ENCODE measurements at places on chromosomes 2 and 18.

DNA sequence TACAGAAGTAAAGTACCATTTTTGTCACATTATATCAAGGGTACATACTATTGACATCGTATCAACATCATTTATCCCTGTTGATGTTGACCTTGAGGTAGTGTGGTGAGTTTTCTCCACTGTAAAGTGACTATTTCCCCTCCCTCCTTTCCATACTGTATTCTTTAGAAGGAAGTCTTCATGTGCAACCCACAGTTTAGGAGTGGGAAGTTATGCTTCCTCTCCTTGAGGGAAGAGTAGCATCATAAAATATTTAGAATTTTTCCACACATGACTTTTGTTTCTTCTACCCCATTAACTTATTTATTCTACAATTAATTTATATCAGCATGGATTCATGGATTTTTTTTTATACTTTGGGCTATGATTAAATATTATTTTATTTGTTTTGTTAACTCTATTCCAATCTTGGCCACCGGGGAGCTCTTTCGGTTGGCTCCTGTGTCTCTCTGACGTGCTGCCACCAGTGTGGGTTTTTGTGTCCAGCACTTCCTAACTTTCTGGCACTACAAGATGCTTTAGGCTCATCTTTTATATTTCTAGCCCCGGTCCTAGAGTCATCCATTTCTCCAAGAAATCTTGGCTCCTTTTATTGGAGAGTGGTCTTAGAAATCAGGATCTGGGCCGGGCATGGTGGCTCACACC, 19.0 kb downstream of the AQP12B start:
- DNase-seq: no peak

DNA sequence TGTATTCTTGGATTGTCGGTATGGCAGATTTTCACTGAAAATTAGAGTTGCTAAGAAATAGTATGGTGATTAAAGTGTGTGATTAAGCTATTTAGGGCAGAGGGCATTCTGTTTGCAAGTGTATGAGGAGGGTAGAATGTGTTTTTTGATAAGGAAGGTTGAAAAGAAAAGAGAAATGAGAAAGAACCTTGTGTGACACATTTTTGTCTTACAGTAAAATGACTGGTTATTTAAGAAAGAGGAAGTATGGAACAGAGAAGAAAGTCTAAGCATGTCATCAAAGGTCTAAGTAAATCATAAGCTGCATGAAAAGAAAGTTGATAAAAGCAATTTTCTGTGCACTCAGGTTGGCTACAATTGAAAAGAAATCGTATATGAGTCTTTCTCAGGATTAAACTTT, 5.2 kb upstream of the RSAD2 start:
- no peak for DNase-seq

GRCh38 chr2:240972201-240972600, 26.2 kb upstream of the SNED1 start:
- DNase-seq: no peak

DNA sequence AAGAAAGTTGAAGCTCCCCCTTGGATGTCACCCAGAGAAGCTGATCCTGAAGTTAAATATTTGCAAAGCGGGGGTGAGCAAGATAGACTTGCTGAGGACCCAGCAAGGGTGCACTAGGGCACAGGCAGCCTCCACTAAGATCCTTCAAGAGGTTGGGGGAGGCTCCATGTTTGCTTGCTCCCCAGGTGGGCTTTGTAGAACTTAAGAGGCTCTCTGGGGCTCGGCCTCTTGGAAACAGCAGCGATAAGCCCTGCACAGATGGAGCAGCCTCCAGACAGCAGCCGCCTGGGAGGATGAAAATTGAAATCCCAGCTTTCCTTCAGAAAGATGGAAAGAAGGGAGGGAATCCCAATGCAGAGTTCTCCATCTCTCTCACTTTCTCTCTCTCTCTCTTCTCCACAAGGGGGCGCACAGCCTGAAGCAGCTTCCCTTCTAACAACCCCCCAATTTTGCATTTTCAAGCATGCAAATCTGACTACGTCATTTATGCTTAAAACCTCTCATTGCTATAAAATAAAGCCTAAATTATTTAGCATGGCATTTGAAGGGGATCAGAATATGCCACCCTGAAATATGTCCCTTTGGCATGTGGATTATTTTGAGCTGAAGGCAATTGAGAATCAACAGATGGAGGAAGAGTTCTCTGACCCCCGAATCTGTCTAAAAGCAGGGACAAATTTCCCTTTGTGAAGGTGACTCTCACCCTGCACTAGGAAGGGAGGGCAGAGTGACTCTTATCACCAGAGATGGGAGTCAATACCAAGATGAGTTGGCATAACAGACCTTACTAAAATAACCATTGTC, 185.7 kb upstream of the KLHL29 start:
- DNase-seq: peak; percentile 19

GRCh38 chr2:174342686-174343342, 8.1 kb downstream of the SP9 start:
- peak; percentile 40 for DNase-seq

DNA sequence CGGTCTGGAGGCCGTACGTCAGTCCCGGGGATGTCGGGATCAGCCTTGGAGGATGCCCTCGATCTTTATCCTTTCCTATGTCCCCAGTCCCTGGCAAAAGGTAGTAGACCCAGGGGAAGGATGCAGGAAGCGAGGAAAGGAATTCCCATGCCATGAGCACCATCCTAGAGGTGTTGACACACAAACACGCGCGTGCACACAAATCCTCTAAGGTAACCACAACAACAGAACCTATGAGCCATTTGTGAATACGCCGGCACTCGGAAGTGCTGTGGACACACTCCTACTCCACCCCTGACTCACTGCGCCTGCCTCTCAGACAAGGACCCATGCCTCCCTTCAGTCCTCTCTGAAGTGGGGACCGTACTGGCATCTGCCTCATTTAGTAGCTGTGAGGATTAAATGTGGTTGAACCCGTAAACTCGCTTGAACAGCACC, 11.3 kb upstream of the MLPH start:
- no peak for DNase-seq

DNA sequence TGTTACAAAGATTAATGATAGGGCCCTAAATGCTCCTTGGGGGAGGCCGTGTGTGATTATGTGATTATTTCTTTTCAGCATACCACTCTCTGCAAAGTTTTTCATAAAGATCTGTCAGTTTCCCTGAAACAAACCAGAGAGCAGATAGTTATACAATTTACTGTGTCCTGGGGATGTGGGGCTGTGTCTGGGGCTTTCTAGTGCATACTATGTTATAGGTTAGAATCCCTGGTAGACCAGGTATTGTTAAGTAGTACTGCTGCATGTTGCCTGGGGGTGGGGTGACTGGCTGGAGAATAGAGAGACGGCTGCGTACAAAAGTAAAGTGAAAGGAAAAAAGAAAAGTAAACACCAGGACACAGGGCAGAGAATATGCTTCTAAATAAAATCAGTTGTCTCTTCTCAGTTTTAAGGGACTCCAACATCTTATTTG, 3.3 kb upstream of the CCBE1 start:
- peak; percentile 36 for DNase-seq

GRCh38 chr2:20132990-20133535, 81.6 kb upstream of the LAPTM4A start:
- DNase-seq: no peak

- DNase-seq: no peak
These were observed 6.4 kb downstream of the IL1RL1 start for GRCh38 chr2:102317715-102318114.

- no peak for DNase-seq
These were observed 245.6 kb downstream of the FAM210A start for GRCh38 chr18:13480571-13481255.

DNA sequence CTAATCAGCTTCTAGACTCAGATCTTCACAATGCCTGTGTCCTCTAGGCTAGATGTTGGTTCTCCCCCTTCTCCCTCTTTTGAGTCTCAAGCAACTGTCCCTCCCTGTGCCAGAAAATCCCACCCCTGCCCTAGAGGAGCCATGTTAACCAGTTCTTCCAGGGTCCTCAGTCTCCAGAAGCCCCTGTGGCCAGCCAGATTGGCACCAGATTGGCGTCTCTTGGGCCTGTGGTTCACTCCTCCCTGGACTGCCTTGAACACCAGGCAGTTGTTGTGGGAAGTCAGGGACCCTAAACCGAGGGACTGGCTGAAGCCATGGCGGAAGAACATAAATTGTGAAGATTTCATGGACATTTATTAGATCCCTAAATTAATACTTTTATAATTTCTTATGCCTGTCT, 36.6 kb downstream of the CYP26B1 start:
- DNase-seq: no peak

DNA sequence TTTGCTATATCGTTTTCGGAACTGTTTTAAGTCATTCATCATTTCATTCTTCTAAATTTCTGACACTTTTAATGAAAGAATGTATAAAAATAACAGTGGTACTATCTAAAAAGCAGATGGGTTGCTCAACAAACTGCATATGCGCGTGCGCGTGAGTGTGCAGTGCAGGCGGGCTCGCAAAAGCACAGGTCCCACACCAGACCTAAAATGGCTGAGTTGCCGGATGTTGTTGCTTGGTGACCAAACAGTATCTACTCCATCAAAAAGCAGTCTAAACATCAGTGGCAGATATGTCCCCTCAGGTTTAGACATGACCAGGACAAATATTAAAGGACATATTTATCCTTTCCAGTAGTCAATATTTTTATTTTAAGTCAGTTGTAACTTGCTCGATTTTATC, 5.1 kb downstream of the NOL4 start:
- DNase-seq: no peak

DNA sequence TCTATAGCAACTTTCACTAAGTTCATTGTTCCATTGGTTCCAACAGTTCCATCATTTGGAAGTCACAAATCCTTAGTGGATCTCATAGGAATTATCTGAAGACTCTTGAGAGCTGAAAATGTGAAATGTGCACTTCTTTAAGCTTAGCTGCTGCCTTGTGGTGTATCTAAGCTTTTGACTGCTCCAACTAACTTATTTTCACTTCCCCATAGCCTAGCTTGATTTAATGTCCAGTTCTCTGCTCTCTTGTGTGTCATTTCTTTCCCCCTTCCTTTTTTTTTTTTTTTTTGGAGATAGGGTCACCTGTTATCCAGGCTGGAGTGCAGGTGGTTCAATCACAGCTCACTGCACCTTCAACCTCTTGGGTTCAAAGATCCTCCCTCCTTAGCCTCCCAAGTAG, 34.9 kb upstream of the CD302 start:
- DNase-seq: no peak

- DNase-seq: no peak
These were observed 28.3 kb upstream of the SLC40A1 start for GRCh38 chr2:189608795-189609422.

DNA sequence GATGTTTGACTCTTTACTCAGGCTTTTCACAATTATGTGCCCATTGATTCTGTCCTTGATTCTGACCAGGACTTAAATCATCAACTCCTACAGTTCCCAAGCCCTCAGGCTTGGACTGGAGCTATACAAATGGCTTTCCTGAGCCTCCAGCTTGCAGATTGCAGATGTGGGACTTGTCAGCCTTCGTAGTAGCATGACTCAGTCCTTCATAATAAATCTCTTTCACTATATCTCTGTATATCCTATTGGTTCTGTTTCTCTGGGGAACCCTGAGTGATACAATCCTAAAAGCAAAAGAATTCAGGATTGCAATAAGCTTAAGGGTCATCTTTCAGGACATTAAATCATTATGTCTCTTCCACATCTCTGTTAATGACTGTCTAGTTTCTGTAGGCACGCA, 356.6 kb downstream of the RIT2 start:
- no peak for DNase-seq

DNA sequence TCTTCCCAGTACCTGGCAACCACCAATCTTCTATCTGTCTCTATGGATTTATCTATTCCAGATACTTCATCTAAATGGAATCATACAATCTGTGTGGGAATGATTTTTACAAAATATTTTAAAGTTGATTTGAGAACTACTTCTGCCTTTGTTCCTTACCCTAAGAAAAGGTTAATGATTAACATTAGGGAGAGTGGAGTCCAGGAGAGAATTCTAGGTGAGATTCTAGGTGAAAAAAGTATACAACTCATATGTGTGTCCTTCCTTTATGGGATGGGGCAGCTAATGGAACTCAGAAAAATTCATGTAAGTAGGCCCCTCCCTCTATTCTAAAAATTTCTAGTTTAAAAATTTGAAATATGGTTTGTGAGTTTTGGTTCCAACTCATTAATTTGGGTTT, 35.9 kb upstream of the WDSUB1 start:
- DNase-seq: no peak

DNA sequence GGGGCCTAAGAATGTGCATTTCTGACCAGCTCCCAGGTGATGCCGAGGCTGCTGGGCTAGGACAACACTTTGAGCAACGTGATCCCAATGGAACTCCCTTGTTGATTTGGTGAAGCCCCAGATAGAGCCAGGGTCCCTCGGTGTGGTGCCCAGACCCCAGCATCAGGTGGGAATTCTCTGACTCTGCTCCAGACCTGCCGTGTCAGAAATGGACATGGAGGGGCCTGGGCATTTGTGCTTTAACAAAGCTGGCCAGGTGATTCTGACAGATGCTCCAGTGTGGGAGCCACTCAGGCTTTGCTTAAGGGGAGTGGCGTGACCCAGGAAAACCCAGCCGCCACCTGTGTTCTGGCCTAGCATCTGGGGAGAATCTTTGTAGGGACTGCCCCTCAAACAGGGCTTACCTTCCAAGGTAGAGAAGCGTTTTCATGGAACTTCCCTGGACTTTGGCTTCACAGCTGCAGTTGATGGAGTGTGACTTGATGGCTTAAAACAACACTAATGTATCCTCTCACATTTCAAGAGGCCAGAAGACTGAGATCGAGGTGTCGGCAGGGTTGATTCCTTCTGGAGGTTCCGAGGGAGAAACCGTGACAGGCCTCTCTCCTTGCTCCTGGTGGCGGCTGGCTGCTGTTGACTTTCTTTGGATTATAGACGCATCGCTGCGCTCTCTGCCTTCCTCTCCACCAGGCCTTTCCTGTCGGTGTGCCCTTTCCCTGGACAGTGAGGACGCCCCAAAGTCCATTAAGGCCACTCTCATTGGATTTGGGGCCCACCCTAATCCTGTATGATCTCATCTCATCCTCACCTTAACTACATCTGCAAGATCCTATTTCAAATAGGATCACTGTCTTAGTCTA, 57.0 kb upstream of the HDAC4 start:
- DNase-seq: no peak

GRCh38 chr2:109607766-109608165, 6.0 kb downstream of the SEPTIN10 start:
- no peak for DNase-seq

- no peak for DNase-seq
These were observed 179.5 kb downstream of the BCL2 start for GRCh38 chr18:63140038-63140450.

Measured in ELF-1 (cell line).